ENCODE measurements at places on chromosomes 13 and 19. TPM values are rescaled to one million over a fixed set of nuclear protein-coding genes. Genes with fewer than 3 reads are reported as not detected.

DNA sequence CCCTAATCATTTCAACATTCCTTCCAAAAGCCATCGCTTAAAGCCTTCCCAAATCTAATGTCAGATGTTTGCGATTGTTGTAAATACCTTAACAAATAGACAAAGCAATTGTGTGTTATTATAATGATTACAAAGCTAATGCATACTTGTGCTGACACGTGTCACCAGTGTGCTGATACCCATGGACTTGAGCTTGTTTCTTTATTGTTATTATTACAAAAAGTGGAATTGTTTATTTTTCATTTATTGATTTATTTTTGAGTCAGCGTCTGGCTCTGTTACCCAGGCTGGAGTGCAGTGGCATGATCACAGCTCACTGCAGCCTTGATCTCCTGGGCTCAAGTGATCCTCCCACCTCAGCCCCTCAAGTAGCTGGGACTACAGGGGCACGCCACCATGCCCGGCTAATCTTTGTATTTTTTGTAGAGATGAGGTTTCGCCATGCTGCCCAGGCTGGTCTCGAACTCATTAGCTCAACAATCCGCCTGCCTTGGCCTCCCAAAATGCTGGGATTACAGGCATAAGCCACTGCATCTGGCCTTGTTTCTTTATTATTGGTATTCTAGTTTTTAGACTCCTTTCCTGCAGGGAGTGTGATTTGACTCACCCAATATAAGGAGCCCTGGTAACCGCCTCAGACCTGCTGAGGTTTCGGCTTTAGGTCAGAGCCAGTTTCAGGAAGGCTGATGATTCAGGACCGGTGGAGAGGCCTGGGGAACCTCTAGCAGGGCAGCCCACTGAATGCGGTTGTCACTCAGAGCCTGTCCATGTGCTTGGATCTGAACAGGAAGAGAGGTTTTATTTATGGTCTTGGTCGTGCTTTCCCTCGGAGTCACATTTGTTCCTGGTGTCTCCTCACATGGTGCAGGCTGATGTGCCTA lies 2.1 kb upstream of the FBXO17 start:
- H3K4me3 ChIP-seq, result no peak overlapping the region
- no peaks in the 10 kb centered on the region for H3K4me1 ChIP-seq
- no peaks in the 10 kb centered on the region for H3K36me3 ChIP-seq
- no peak overlapping the region for H3K27ac ChIP-seq
- H3K27me3 ChIP-seq, result 0 out of 2 replicates have a peak, but pooled peaks cover 5% of the 10 kb centered on the region

DNA sequence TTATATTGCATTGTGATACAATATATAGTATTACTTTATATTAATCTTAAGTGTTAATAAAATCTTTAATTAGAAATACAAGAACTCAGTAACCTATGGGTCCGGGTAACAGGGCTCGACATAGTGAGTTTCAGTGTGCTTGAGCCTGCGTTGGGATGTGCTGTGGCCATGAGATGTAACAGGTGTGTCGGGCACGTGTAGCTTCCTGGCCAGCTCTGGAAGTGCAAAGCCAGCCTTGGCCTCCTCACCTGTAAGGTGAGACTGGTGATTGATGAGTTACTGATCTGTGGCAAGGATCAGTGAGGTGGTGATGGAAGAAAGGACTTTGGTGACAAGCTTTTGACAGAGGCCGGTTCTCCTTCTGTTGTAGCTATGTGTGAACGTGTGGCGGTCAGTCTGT lies 19.2 kb downstream of the ATP4B start:
- H3K4me1 ChIP-seq, result no peaks in the 10 kb centered on the region
- no peak overlapping the region for H3K27ac ChIP-seq
- no peak overlapping the region for H3K4me3 ChIP-seq
- no peaks in the 10 kb centered on the region for H3K27me3 ChIP-seq

GRCh38 chr19:8635422-8635821 lies 5.0 kb downstream of the NFILZ start:
- no peak overlapping the region for H3K27ac ChIP-seq
- 0 out of 2 replicates have a peak, but pooled peaks cover 6% of the 10 kb centered on the region for H3K27me3 ChIP-seq
- no peaks in the 10 kb centered on the region for H3K4me1 ChIP-seq
- no peak overlapping the region for H3K4me3 ChIP-seq
- no peaks in the 10 kb centered on the region for H3K36me3 ChIP-seq

DNA sequence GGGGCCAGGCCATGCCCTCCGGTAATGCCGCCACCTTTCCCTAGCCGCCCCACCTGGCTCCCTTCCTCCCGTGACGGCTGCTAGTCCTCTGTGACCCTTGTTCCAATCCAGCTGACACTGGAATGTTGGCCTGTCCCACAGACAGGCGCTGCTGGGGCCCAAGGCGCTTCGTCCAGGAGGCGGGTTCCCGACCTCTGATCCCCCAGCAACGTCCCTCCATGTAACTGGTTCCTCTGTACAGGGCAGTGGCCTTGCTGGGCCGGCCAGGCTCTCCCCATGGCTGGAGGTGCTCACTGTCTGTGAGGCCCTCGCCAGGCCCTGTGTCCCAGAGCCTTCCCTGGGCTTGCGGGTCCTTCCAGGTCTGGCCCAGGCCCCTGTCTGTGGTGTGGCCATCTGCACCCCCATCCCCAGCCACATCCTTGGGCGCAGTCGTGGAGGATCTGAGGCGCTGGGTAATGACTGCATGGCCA lies 6.8 kb upstream of the GRIN3B start:
- H3K27ac ChIP-seq, result no peak overlapping the region
- peaks cover 14% of the 10 kb centered on the region for H3K27me3 ChIP-seq
- H3K4me1 ChIP-seq, result peaks cover 28% of the 10 kb centered on the region
- no peak overlapping the region for H3K4me3 ChIP-seq
- DNase-seq, result no peak

GRCh38 chr19:50710094-50710493 lies 9.5 kb downstream of the SHANK1 start:
- H3K27ac ChIP-seq, result no peak overlapping the region
- DNase-seq, result no peak
- H3K27me3 ChIP-seq, result peaks cover 91% of the 10 kb centered on the region
- H3K36me3 ChIP-seq, result no peaks in the 10 kb centered on the region
- H3K4me3 ChIP-seq, result no peak overlapping the region

DNA sequence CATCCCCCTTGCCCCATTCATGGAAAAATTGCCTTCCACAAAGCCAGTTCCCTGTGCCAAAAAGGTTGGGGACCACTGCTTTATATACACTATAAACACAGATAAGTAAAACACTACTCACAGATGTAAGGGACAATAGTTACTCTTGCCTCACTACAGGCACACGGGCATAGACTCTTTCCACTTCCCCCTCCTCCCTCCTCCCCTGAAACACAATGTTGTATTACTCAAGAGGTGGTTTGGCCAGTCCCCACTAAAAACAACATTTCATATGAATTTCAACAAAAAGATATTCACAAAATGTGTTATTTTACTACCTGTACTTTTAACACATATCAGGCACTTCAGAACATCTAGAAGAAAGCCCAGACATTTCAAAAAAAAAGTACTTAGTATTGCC lies 45.1 kb downstream of the EPSTI1 start:
- no peaks in the 10 kb centered on the region for H3K4me1 ChIP-seq
- no peaks in the 10 kb centered on the region for H3K27me3 ChIP-seq
- H3K27ac ChIP-seq, result no peak overlapping the region
- no peak for DNase-seq
- H3K36me3 ChIP-seq, result no peaks in the 10 kb centered on the region

- H3K27me3 ChIP-seq, result no peaks in the 10 kb centered on the region
- DNase-seq, result no peak
- H3K4me3 ChIP-seq, result no peak overlapping the region
- no peaks in the 10 kb centered on the region for H3K36me3 ChIP-seq
Measured at GRCh38 chr13:108760129-108760528, 130.7 kb downstream of the MYO16 start.

DNA sequence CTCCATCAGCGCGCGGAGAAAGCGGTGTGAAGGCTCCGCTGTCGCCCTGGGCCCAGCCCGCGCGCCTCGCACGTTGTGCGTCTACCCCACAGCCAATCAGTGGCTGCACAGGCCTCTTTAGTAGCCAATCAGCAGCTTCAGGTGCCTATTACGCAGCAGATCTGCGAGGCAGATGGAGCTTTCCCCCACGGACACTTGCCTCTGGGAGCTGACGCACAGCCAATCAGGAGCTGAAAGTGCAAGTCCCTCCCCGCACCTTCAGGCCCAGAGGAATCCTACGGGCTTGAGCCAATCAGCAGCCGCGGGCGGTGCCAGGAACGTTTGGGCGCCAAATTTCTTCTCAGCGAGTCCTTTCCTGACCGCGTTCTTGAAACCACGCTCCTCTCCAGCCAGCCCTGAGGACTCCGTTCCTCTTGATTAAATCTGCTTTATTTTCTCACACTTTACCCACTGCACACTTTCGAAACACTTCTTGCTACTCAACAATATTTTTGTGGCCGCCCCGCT lies 39.9 kb downstream of the SIGLEC7 start:
- H3K36me3 ChIP-seq, result no peaks in the 10 kb centered on the region
- peaks cover 81% of the 10 kb centered on the region for H3K27me3 ChIP-seq
- no peak overlapping the region for H3K4me3 ChIP-seq

- H3K36me3 ChIP-seq, result peaks cover 39% of the 10 kb centered on the region
- no peak for DNase-seq
- no peak overlapping the region for H3K27ac ChIP-seq
- H3K4me1 ChIP-seq, result peaks cover 23% of the 10 kb centered on the region
- no peak overlapping the region for H3K4me3 ChIP-seq
- no peaks in the 10 kb centered on the region for H3K27me3 ChIP-seq
Measured at GRCh38 chr19:12949363-12950283, 4.0 kb downstream of the RAD23A start.

- DNase-seq, result no peak
- no peak overlapping the region for H3K4me3 ChIP-seq
- H3K36me3 ChIP-seq, result no peaks in the 10 kb centered on the region
- no peaks in the 10 kb centered on the region for H3K27me3 ChIP-seq
- H3K27ac ChIP-seq, result no peak overlapping the region
Measured at GRCh38 chr19:45556835-45557234, 27.8 kb downstream of the OPA3 start.

DNA sequence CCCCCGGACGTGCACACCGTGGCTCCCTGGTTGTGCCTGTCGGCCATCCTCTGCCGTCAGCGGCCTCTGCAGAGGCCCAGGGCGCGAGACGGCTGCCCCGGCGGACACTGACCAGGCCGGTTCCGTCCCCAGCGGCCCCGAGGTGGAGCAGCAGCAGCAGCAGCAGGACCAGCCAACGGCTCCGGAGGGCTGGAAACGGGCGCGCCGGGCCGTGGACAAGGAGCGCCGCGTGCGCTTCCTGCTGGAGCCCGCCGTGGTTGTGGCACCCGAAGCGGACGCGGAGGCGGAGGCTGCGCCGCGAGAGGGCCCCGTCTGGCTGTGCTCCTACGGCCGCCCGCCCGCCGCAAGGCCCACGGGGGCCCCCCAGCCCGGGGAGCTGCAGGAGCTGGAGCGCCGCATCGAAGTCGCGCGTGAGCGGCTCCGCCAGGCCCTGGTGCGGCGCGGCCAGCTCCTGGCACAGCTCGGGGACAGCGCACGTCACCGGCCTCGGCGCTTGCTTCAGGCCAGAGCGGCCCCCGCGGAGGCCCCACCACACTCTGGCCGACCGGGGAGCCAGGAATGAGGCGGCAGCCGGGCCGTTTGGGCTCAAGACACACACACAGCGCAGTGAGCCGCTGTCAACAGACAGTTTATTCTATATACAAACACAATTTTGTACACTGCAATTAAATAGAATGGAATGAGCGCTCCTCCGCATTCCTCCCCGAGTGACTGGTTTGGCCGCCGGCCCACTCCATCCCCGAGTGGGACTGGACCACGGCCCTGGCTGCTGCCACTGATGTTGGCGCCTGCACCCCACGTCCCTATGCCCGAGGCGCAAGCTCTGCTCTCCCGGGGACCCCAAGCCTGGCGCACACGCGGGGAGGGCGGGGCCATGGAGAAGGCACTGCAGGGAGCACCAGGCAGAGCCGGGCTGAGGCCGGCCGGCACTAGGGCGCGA lies 9.1 kb downstream of the GRIN3B start:
- no peaks in the 10 kb centered on the region for H3K4me1 ChIP-seq
- H3K36me3 ChIP-seq, result no peaks in the 10 kb centered on the region

DNA sequence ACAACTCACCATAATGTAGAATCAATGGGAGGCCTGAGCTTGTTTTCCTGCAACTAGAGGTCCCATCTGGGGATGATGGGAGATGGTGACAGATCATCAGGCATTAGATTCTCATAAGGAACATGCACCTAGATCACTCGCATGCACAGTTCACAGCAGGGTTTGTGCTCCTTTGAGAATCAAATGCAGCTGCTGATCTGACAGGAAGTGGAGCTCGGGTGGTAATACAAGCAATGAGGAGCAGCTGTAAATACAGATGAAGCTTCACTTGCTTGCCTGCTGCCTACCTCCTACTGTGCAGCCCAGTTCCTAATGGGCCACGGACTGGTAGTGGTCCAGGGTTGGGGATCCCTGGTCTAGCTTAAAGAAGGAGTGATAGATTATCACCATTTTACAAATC lies 33.0 kb downstream of the KPNA3 start:
- no peaks in the 10 kb centered on the region for H3K4me1 ChIP-seq
- no peak overlapping the region for H3K4me3 ChIP-seq
- H3K36me3 ChIP-seq, result no peaks in the 10 kb centered on the region
- no peaks in the 10 kb centered on the region for H3K27me3 ChIP-seq
- no peak for DNase-seq

- no peak overlapping the region for H3K27ac ChIP-seq
- no peaks in the 10 kb centered on the region for H3K36me3 ChIP-seq
- no peak for DNase-seq
- H3K27me3 ChIP-seq, result no peaks in the 10 kb centered on the region
- H3K4me3 ChIP-seq, result no peak overlapping the region
Measured at GRCh38 chr13:106382534-106382933, 152.9 kb downstream of the EFNB2 start.

The ZNF726 gene
- 9.3 TPM for total RNA-seq

The CATSPERD gene
- total RNA-seq, result not detected

The HNRNPA1L2 gene
- 6.3 TPM for total RNA-seq

The ZFP36 gene
- total RNA-seq, result 31.0 TPM

The CABP5 gene
- not detected for total RNA-seq

The PTGIR gene
- 0.28 TPM for total RNA-seq

The OR10H3 gene
- not detected for total RNA-seq

The CLDN10 gene
- not detected for total RNA-seq

The KIR2DL1 gene
- total RNA-seq, result not detected

All from PC-9 (cell line).